Activated CD4-positive, alpha-beta T cell treated with anti-CD3 and anti-CD28 coated beads for 36 hours (primary cell): ENCODE measurements at places on chromosomes 6 and 20. TPM values are rescaled to one million over a fixed set of nuclear protein-coding genes. Genes with fewer than 3 reads are reported as not detected.

Gene METTL24
- total RNA-seq: not detected

Gene CAGE1
- total RNA-seq: 0.07 TPM

Gene BTBD3
- total RNA-seq: 12.0 TPM

Gene FOXS1
- total RNA-seq: not detected

Gene PRSS16
- total RNA-seq: 2.0 TPM

Gene RBL1
- 39.5 TPM for total RNA-seq

Gene EYA2
- not detected for total RNA-seq

Gene FAM135A
- total RNA-seq: 7.6 TPM

Gene RBBP8NL
- total RNA-seq: not detected

Gene GSTA2
- total RNA-seq: not detected

Gene HLA-DOA
- total RNA-seq: 3.3 TPM

Gene TSHZ2
- 25.9 TPM for total RNA-seq

Gene KCNK16
- total RNA-seq: not detected

Gene TMX4
- 19.2 TPM for total RNA-seq

Gene APCDD1L
- total RNA-seq: not detected

Gene CCM2L
- total RNA-seq: not detected
